Kasumi-1 (cell line): ENCODE measurements at places on chromosomes 11 and 22.

GRCh38 chr11:75262961-75263852 lies 22.6 kb downstream of the TPBGL start:
- no peak for DNase-seq

DNA sequence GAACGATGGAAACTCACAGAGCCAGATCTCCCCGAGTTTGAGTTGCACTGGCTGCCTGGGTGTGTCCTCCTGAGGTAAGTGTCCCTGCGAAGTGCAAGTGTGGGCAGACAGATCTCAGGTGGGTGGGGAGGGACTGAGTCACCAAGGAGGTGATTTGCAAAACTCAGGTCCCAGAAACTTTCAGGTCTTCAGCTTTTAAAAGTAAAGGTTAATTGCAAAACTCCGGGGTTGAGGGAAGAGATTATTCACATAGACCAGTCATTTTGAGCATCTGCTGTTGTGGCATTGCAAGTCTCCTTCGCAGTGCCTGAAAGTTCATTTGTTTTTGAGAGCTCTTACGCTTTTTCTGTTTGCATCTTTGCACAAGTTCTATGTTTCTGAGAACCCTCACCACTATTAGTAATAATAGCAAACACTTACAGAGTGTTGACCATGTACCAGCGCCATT lies 7.1 kb downstream of the CD44 start:
- DNase-seq, result no peak

DNA sequence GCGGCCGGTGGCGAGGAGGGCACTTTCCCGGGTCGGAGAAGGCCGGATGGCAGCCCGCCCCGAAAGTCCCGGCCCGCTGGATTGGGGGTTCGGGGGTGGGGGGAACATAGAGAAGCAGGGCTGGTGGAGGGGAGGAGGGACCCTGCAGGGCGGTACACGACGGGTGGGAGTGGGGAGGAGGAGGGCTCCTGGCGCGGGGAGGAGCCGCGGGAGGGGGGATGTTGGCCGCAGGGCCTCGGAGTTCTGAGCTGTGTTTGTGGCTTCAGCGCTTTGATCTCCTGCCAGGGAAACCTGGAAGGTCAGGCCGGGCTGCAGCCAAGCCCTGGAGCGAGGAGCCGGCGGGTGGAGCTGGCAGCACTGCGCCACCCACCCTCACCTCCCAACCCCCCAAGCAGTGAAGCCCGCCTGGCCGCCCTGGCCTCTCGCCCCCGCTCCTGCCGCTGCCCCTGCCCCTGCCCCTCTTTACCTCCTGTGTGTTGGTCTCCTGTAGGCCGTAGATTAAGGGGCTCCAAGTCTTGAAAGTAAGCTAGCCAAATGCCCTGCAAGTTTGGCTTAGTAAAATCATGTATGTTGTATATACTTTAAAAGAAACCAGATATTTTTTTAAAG lies 30.9 kb downstream of the C22orf31 start:
- no peak for DNase-seq

- DNase-seq, result no peak
These were observed 9.4 kb downstream of the SUSD2 start for GRCh38 chr22:24190596-24191208.

- DNase-seq, result peak; percentile 41
These were observed 70.2 kb downstream of the DDX10 start for GRCh38 chr11:108734956-108735559.

DNA sequence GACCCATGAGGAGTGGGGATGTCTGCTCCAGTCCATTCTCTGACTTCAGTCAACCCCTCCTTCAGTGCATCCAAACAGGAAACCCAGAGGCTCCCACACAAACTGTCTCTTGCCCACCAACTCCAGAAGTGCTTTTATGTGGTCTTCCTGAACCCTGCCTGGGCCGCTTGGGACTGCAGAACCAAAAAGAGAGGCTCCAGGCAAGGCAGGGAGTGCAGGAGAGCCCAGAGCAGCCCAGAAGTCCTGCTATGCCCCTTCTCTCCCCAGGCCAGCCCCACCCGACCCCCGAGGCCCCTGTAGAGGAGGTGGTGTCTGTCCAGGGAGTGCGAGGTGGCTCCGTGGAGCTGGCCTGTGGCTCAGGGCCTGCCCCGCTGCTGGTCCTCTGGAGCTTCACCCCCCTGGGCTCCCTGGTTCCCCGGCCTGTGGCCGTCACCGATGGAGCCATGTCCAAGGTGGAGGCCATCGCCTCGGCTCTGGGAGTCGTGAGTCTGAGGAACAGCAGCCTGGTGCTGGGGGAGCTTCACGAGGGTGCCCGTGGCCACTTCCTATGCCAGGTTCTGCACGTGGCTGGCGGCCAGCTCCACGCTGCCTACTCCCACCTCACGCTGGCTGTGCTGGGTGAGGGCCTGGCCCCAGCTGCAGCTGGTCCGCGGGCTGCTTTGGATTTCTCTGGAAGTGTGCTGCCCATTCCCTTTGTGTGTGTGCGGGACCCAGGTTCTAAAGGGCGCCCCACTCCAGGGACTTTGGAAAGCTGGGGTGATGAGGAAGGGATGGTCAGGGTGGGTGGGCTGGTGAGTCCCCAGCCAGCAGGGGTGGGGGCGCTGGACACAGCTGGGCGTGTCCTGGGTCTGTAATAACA lies 1.8 kb downstream of the VSIG10L2 start:
- no peak for DNase-seq

GRCh38 chr11:131354251-131354701 lies 16.1 kb upstream of the NTM start:
- no peak for DNase-seq

DNA sequence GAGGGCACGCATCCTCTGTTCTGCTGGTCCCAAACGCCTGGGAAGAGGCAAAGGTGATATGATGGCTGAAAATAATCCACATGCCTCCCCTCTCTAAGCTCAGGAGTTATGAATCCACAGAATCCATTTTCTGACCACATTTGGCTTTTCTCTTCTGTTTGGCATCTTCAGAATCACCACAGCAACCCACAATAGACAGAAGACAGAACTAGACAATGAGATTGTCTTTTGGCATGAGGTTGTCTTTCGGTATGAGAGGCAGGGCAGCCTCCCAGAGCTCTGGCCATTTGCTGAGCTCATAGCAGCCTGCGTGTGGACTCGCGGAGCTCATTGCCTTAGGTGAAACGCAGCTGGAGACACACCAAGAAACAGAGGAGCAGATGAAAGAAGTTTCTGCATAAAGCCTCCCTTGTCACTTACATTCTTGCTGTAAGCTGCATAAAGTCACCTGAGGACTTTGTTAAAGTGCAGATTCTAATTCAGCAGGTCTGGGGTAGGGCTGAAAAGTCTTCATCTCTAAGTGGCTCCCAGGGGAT lies 868.0 kb downstream of the NTM start:
- DNase-seq, result no peak

DNA sequence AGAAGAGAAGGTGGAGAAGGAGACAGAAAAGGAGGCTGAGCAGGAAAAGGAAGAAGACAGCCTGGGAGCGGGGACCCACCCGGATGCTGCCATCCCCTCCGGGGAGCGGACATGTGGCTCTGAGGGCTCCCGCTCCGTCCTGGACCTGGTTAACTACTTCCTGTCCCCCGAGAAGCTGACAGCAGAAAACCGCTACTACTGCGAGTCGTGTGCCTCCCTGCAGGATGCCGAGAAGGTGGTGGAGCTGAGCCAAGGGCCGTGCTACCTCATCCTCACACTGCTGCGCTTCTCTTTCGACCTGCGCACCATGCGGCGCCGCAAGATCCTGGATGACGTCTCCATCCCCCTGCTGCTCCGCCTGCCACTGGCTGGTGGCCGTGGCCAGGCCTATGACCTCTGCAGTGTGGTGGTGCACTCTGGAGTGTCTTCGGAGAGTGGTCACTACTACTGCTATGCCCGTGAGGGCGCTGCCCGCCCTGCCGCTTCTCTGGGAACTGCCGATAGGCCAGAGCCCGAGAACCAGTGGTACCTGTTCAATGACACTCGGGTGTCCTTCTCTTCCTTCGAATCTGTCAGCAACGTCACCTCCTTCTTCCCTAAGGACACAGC lies 21.4 kb downstream of the USP35 start:
- no peak for DNase-seq

DNA sequence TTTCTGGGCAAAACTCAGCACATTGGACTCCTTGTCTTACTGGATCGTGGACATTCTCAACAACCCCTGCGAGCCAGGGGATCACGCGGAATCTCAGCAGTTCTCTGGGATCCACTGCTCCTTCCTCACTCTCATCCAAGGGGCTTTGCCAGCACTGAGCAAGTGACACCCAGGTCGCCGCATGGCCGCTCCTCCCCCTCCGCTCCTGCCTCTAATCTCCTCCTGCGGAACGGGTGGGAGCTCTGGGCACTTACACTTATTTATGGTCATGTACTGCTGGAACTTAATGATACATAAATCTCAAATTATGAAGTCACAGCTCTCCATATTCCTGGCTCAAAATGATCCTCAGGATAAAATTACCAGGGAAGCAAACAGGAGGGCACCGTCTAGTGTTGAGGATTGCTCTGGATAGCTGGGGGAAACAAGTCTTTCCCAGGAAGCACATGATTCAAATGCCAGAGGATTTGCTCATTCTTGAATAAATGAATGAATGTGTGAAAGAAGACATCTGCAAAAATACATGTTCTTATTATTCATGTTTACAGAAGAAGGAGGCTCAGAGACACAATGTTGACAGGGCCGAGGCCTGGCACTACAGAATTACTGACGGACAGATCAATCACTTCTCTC lies 1077.3 kb downstream of the TBC1D22A start:
- DNase-seq, result no peak

GRCh38 chr11:44010789-44011251 lies 37.0 kb upstream of the ACCSL start:
- DNase-seq, result no peak

GRCh38 chr11:108680271-108680670 lies 15.4 kb downstream of the DDX10 start:
- DNase-seq, result no peak

- DNase-seq, result no peak
These were observed 3.5 kb downstream of the FIBIN start for GRCh38 chr11:26997378-26997777.

DNA sequence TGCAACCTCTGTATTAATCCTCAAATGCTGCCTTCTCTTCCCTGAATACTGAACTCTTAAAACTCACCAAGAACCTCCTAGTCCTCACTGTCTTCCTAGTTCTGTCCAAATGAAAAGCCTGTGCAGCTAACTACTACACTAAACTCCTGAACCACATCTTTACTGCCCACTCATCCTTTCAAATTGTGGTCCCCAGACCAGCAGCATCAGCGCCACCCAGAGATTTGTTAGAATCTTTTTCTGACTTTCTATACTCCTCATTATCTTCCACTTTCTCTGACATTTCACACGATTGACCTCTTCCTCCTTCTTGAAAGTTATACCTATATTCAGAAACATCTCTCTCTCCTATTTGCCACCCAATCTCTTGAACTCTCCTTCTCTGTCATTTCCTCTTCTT lies 461.3 kb downstream of the DLG2 start:
- DNase-seq, result no peak

GRCh38 chr11:90243534-90243933 lies 20.7 kb upstream of the CHORDC1 start:
- no peak for DNase-seq

DNA sequence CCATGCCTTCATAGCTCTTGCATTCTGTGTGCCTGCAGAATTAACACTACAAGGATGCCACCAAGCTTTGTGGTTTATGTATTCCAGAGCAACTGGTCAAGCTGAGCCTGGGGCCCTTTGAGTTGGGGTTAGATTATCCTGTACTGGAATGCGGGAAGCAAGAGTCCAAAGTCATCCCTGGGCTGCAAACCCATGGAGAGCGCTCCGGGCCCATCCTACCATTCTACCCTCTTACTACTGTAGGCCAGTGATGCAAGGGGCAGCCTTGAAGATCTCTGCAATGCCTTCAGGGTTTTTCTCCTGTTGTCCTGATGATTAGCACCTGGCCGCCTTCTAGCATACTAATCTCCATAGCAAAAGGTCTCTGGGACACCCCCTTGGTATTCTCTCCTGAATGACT lies 51.3 kb downstream of the TUG1 start:
- no peak for DNase-seq

- no peak for DNase-seq
These were observed 138.3 kb downstream of the GUCY1A2 start for GRCh38 chr11:106879832-106880546.

- no peak for DNase-seq
These were observed 3.2 kb upstream of the BIRC2 start for GRCh38 chr11:102343809-102344208.

DNA sequence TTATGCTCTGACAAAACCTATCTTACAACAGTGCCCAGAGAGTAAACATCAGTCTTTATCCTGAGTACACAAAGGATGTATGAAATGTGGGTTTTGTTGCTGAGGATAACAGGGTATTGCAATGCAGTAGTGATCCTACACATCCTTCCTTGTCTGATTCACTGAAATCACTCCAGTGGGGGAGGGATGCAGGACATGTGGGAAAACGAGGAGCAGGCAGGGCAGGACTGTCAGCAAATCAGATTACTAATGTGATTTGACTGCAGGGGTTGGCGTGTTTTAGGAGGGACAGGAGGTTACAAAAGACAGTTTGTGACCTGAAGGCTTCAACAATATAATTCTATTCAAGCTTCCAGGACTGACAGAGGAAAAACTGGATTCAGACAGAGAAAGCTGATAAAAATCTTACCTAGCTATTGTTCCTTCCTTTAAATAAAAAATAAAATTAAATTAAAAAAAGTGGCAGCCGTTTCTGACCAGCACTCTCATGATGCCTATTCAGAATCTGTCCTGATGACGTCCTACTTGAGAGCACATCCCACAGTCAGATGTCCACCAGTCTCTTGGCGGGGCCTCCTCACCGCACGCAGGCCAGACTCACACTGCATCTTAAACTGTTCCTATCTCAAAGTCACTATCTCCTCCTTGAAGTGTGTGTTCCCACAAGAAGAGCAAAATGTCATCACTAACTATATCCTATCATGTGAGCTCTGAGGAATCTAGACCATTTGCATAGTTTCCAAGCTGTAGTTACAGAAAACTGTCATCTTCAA lies 50.6 kb upstream of the MN1 start:
- DNase-seq, result no peak

DNA sequence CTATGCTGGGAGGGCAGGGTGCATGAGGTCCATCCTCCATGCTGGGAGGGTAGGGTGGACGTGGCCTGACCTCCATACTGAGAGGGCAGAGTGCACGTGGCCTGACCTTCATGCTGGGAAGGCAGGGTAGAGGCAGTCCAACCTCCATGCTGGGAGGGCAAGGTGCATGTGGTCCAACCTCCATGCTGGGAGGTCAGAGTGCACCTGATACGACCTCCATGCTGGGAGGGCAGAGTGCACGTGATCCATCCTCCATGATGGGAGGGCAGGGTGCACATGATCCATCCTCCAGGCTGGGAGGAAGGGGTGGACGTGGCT lies 622.2 kb downstream of the BRD1 start:
- no peak for DNase-seq

GRCh38 chr11:103594283-103594682 lies 442.2 kb upstream of the DDI1 start:
- no peak for DNase-seq

DNA sequence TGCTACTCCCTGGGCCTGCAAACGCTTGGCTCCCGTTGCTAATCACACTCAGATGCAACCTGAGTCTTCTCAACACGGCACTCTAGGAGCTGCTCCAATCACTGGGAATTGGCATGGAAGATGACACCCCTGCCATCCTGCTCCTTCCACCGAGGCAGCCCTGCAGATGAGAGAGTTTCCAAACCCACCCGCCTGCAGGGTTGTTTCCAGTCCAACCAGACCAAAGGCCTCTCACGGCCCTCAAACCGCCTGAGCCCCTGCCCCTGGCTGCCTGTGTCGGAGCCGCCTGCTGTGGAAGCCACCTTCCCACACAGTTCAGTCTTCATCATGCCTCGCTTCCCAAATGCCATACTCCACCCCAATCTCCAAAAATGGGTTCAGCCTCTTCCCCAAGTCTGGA lies 36.8 kb upstream of the TP53I11 start:
- no peak for DNase-seq

- no peak for DNase-seq
These were observed 5.0 kb downstream of the HSPA8 start for GRCh38 chr11:123056835-123057491.
